ENCODE measurements at places on chromosomes 1 and 21.

DNA sequence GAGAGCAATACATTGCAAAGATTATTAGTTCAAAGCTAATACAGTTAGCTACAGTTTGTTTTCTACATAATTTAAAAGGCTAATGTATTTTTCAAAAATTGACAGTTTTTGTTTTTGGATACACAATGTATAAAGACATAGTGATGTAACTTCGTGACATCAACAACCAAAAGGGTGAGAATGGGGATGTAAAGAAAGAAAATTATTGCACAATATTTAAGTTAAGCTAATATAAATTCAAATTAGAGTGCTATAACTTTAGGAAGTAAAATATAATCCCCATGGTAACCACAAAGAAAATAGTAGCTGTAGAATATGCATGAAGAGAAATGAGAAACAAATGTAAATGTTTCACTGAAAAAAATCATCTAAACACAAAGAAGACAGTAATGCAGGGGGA, 334.4 kb upstream of the DEPDC1 start:
- no peak for DNase-seq

- DNase-seq, result peak; percentile 35
Observed at GRCh38 chr21:43740497-43741156, 21.7 kb downstream of the PDXK start.

DNA sequence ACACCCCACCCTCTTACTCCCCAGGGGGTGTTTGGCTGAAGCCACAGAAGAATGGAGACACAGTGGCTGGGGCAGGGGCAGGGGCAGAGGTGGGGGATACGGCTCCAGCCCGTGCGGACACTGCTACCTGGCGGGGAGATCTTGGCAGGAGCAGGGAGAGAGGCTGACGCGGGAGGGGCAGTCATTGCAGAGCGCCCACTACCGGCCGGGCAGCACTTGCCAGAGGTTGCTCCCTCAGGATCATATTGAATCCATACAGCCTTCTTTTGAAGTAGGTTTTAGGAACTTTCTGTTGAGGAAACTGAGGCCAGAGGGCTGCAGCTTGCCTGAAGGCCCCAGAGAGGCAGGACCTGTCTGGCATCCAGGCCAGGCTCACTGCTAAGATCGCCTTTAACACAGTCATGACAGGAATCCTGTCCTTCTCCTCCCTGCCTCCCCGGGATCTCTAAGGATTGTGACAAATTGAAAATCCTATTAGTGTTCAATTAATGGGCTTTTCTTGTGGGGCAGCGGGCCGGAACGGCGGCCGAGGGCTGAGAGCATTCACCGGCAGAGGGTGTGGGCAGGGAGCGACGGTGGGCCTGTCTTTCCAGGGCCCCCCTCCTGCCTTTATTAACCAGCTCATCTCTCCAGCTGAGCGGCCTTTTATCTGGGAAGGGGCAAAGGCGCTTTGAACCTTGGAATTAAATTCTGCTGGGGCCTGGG, 65.5 kb upstream of the WNT4 start:
- DNase-seq, result no peak

DNA sequence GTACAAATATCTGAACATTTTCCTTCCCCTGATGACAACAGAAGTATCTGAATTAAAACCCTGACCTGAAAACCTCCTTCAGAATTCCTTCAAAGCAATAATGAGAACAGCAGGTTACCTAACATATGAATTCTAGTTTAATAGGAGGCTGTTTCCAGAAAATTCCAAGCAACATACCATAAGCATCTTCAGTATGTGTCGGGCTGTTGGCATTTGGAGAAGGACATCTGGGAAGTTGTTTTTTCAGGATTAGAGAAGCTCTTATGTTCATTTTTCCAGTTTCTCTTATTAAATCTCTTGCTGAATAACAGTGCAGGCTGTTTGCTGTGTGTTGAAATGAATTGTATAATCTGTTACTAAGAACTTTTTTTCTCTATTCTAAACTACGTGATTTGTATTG, 101.5 kb downstream of the PLA2G4A start:
- DNase-seq, result no peak

- DNase-seq, result no peak
Observed at GRCh38 chr21:38220270-38220737, 36.5 kb upstream of the KCNJ15 start.

- peak; percentile 64 for DNase-seq
Observed at GRCh38 chr1:234724516-234725176, 114.7 kb upstream of the IRF2BP2 start.

- no peak for DNase-seq
Observed at GRCh38 chr1:30764939-30765555, 7.5 kb upstream of the LAPTM5 start.

DNA sequence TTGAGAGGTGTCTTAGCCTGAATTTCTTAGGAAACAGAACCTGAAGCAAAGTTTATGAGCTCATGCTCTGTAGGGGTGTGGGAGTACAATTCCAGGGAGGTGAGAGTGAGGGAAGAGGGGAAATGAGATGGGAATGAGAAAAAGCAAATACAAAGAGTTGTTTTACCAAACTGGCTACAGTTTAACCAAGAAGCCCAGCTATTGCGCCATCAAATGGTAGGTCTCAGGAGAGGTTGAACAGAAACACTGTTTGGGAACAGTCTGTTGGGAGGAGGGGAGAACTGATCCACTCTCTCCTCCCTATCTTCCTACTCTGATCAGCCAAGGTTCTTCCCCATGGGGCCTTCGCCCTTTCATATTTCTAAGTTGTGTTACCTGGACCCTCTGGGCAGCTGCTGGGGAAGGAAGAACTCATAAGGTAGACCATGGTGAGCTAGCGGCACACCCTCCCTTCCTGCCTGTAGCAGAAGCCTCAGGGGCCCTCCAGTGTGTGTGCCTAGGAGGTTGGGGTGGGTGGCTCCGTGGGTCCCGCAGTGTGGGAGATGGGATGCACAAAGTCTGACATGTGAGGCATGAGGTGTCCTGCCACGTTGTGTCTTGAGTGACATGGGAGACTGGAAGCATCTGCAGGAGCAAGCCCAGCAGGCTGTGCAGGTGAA, 120.5 kb downstream of the UCK2 start:
- no peak for DNase-seq

DNA sequence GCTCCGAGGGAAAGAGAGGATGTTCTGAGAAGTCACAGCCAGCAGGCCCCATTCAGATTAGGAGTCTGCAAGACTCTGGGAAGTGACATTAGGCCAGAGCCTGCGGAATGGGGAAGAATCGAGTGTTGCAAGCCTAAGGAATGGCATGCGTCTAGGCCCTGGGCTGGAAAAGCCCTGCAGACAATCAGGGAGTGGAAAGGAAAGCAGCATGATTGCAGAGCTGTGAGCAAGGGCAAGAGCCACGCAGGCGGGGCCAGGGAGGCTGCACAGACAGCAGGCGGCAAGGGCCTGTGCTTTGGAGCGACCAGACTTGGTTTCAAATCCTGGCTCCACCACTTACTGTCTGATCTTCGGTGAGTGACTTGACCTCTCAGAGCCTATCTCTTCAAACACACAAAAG, 118.2 kb downstream of the RRAGC start:
- DNase-seq, result no peak

DNA sequence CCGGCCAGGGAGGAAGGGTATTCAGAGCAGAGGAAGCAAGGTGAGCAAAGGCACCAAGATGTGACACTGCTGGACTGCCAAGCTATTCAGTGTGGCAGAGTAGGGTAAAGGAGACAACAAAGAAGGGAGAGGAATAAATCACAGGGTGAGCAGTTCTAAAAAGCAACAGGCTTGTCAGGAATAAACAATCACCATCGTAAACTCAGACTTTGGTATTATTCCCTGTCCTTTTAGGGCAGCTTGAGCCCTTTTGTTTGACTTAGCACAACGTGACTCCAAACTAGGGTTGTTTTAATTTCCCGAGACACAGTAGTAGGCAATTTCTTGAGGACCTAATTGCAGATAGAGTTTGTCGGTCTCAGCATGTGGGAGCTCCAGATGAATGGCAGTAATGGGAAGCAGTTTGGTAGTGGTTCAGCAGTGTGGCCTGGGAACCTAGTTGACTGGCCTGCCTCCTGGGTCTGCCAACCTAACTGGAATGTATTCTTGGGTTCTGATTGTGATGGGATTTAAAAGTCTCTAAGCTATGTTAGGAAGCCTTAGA, 4.3 kb downstream of the CR1L start:
- DNase-seq, result no peak

GRCh38 chr1:76230842-76231281, 156.3 kb downstream of the ST6GALNAC3 start:
- no peak for DNase-seq

GRCh38 chr1:34060901-34061415, 104.1 kb downstream of the CSMD2 start:
- no peak for DNase-seq

DNA sequence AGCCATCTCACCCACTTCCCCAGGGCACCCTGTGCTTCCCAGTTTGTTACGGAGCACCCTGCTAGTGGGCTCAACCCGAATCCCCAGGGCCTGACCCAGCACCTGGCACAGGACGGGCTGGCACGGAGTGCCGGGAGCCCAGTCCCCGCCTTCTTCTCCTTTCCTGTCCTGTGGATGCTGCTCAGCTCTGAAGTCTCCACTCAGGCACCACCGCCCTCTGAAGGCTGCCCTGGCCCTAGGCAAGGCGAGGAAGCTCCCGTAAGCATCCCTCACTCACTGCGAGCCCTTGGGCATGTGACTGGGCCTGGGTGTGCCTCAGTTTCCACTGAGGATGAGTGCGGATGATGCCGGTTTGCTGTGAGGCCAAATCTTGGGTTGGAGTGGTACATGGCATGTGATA, 21.8 kb downstream of the SLC1A7 start:
- no peak for DNase-seq

- DNase-seq, result no peak
Observed at GRCh38 chr21:34987501-34988072, 61.5 kb downstream of the RUNX1 start.

GRCh38 chr1:234564035-234565029, 45.6 kb downstream of the IRF2BP2 start:
- peak; percentile 51 for DNase-seq

GRCh38 chr1:23217421-23218115, at the start of gene HTR1D:
Gene HTR1D (minus strand): TSS chr1:23217502. CDS start chr1:23194219, 23,283 bp downstream.
- DNase-seq, result no peak

DNA sequence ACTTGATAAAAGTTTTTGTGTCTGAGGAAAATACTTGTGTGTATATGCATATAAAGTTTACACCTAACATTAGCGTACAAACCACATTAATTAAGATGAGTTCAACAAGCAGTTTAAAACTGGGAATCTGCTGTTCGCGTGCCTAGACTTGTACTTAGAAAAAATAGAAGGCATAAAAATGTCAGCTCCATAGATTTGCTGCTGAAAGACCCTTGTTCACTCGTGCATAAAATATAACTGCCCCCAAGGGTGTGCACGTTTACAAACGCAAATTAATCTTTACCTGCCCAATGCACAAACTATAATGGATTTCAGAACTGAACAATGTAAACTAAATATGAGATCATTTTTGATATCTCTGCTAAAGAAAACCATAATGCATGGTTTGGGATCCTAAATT, 392.3 kb upstream of the ADGRL2 start:
- no peak for DNase-seq

DNA sequence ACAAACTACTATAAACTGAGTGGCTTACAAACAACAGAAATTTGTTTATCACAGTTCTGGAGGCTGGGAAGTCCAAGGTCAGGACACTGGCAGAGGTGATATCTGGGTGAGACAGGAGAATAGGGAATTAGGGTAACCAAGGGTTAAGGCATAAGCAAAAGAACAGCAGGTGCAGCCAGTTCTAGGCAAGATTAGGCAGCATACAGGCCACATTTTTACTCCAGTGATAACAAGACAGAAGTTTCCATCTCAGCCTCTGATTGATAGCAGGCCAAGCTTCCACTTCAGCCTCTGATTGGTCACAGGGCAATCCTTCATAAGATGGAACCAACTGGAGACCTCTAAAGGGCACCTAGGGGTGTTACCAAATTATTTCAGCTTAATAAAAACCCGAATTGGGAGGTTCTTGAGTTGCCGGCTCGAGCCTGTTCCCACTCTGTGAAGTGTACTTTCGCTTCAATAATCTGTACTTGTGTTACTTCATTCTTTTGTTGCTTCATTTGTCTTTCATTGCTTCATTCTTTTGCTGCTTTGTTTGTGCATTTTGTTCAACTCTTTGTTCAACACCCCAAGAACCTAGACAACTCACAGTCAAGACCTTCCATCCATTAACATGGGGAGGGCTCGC, 185.6 kb downstream of the TOMM20 start:
- DNase-seq, result no peak

DNA sequence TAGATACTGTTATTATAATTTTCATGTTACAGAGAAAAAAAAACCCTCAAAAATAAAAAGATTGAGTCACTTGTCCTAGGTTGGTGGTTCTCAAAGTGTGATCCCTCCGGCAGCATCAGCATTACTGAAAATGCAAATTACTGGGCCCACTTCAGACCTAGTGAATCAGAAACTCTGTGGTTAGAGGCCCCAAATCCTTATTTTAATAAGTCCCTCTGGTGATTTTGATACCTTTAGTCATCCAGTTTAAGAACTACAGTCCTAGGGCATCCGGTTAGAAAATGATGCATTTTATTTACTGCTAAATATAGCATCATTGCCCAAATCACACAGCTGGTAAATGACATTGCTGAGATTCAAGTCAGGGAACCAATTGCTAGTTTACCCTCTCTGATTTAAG, 203.7 kb upstream of the RUNX1 start:
- peak; percentile 39 for DNase-seq

- DNase-seq, result no peak
Observed at GRCh38 chr1:25740071-25740470, 59.9 kb upstream of the SELENON start.

GRCh38 chr1:60277269-60277668, 203.7 kb upstream of the C1orf87 start:
- DNase-seq, result no peak

- no peak for DNase-seq
Observed at GRCh38 chr1:113681596-113682337, 77.5 kb downstream of the PHTF1 start.

DNA sequence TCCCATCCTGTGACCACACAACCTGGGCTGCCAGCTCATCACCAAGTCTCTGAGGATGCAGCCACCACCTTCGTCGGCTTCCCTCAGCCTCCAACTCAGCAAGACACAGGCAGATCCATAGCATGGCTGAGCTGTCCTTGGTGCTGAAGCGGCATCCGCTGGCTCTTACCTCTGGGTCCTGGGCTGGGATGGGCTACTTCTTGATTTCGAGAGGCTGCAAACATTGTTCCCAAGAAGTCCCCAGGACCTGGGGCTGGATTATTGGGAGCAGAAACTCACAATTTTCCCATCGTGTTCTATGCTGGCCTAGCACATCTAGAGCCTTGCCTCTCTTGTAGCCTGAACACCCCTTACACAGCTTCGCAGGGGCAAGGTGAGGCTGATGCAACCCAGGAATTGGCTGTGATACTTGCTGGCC, 24.9 kb upstream of the C1QA start:
- peak; percentile 15 for DNase-seq

- DNase-seq, result no peak
Observed at GRCh38 chr1:216090556-216090955, 332.7 kb downstream of the USH2A start.

DNA sequence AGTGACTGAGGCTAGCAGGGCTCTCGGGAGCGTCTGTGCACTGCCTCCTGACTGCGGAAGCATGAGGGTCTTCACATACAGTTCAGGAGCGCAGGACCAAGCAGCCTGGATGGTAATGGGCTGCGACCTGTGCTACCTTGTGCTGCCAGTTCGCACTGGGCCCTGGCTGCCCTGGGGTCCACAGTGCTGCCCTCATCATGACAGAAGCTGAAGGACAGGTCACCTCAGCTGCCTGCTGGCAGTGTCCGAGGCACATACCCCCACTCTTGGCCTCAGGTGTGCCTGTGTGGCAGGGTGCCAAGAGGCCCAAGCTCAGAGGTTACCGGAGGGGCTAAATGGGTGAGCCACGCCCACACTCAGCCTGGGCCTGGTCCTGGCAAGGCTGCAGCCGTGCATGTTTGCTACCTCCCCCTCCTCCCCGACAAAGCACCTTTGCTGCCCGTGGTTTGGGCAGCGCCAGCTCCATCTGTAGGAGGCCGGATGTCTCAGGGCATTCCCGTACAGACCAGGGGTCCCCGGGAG, 4.4 kb downstream of the JMJD4 start:
- no peak for DNase-seq
